Renal cortical epithelial cell (primary cell): ENCODE measurements at places on chromosomes 7 and 10. TPM values are rescaled to one million over a fixed set of nuclear protein-coding genes. Genes with fewer than 3 reads are reported as not detected.

- DNase-seq: no peak
These were observed 422.2 kb upstream of the MTPN start for GRCh38 chr7:136399385-136399784.

GRCh38 chr10:87651801-87652200 is 7.9 kb upstream of the PAPSS2 start:
- no peak for DNase-seq

The PAX2 gene
- total RNA-seq: 2.1 and 71.3 TPM in 2 replicates

The SFTPA1 gene
- not detected in 2 replicates for total RNA-seq

The ANKRD61 gene
- 0.15 TPM in 1 of 2 replicates, not detected in the other for total RNA-seq
